Stomach (tissue), 19 donors: ENCODE measurements at places on chromosomes 6 and 20. TPM values are rescaled to one million over a fixed set of nuclear protein-coding genes. Genes with fewer than 3 reads are reported as not detected.

Gene STMND1
- not detected for total RNA-seq

Gene ASIP
- not detected for total RNA-seq

Gene MPIG6B
- total RNA-seq = not detected

Gene GMNN
- total RNA-seq = 2.7 TPM

Gene ME1
- 5.2 TPM for total RNA-seq

Gene PRDM13
- total RNA-seq = not detected
